Right ventricle myocardium superior (tissue), 1 donor: ENCODE measurements at places on chromosomes 4 and X.

DNA sequence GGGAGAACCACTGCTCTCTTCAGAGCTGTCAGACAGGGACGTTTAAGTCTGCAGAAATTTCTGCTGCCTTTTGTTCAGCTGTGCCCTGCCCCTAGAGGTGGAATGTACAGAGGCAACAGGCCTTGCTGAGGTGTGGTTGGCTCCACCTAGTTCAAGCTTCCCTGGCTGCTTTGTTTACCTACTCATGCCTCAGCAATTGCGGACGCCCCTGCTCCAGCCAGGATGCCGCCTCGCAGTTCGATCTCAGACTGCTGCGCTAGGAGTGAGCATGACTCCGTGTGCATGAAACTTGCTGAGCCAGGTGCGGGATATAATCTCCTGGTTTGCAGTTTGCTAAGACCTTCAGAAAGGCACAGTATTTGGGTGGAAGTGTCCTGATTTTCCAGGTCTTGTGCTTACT lies 70.9 kb downstream of the MAGEB5 start:
- no peak for DNase-seq

- no peak for DNase-seq
Measured at GRCh38 chrX:10415306-10416001, 204.9 kb downstream of the MID1 start.

DNA sequence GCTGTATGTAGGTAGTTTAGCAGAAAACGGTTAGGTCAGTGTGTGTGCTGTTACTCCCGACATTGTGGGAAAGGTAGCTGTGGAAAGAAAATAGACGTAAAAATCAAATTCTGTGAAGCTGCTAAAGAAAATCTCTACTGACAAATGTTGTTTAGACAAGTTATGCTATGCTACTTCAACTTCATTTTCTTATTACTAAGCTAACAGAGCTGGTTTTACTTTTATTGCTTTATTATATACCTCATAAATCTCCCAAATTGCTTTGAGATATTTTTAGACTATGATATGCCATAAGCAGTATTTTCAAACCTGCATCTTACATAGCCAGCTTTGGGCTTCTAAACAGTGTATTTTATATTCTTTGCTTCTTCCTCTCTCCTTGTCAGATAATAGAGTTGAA lies 108.2 kb upstream of the PACRGL start:
- no peak for DNase-seq

DNA sequence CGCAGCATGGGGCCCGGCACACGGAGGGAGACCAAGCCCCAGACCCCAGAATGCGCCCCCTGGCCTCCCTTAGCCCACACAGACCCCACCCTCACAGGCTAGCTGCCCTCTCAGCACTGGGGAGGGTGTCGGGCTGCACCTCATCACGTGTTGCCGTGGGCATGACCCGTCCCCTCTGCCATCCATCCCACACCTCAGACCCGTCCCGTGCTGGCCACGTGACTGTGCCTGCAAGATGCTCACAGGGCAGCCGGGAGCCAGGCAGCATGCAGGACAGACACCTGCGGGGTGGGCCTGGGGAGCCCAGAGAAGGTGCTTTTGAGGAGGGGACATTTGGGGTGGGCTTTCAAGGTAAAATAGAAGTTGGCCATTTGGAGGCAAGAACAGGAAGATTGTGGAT lies 4.8 kb downstream of the MSANTD1 start:
- peak; percentile 24 for DNase-seq

GRCh38 chr4:184681916-184682315 lies 32.4 kb downstream of the PRIMPOL start:
- DNase-seq = no peak

DNA sequence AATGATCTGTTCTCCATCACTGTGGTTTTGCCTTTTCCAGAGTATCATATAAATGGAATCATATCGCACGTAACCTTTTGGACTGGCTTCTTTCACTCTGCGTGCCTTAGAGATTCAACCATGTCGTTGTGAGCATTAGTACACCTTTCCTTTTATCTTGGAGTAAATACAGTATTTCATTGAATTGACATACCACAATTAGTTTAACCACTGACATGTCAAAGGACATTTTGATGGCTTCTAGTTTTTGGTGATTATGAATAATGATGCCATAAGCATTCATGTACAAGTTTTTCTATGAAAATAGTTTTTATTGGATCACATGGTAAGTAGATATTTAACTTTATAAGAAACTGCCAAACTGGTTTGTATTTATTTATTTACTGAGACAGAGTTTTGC lies 35.2 kb downstream of the DDX3X start:
- DNase-seq = no peak

DNA sequence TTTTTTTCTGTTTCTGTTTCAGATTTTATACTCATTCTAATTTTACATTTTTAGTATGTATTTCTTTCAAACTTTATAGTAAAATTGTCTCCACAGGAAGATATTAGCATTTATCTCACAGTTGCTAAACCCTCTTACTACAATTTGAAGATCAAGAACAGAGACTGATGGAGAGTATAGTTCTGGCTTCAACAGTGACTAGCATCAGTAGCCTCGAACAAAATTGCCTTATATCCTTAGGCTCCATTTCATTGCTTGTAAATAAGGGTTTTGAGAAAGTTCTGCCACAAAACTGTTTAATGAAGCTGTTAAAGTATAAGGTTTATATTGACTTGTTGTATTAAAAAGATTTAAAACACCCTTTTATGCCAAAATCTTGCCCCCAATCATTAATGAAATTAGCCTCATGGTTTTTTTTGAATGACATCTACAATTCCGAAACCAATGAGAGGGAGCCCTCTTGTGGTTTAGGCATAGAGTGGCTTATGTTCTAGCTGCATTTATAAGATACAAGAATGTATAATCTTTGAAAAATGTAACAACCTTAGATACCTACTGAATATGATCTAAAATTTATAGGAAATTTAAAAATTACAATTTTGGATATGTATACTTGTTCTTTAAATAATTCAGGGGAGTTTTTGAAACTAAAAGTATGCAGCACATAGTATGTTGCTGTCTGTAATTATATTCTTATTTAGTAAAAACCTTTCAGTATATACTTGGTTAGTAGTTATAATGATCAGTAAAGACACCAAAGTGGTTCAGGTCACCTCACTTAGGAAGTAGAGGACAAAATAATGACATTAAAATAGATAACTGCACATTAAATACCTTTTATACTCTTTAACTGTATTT lies 109.8 kb upstream of the HPGD start:
- no peak for DNase-seq

GRCh38 chr4:93996895-93997294 lies 168.3 kb downstream of the ATOH1 start:
- no peak for DNase-seq

DNA sequence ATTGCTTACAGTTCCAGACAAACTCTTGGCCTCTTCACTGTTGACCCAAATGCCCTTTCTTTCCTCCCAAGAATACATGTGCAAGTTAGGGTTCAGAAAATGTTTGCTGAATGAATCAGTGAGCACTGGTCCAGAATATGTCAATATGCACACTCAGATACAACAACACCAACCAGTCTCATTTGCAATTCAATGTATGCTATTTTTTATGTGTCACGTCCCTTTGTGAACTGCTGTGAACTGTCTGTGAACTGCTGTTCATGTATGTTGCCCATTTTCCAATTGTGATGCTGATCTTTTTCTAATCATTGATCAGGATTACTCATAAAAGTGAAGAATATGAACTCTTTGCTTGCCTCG lies 17.8 kb downstream of the GAB3 start:
- no peak for DNase-seq

- peak; percentile 29 for DNase-seq
Measured at GRCh38 chrX:353566-354535, 32.9 kb downstream of the PPP2R3B start.

DNA sequence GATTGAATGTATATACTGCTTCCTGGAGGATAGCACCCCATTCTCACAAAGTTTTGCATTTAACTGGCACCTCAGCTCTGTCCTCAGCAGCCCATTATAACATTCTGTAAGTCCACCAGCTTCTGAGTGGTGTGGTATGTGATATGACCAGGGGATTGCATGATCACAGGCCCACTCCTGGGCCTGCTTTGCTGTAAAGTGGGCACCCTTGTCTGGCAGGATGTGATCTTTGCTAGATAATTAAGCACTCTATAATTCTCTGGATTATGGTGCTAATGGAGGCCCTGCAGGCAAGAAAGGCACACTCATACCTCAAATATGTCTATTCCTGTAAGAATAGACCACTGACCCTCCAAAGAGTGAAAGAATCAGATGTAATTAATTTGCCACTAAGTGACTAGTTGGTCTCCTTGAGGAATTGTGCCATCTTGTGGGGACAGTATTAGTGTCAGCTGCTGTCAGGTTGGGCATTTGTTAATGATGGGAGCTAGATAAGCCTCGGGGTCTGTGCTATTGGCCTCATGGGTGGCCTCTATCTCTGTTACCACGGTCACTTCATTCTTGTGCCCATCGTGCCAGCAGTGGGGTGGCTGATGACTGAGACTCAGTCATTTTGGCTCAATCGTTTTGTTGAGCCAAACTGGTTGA lies 2.2 kb upstream of the CFI start:
- no peak for DNase-seq

- peak; percentile 55 for DNase-seq
Measured at GRCh38 chrX:13028871-13029636, 15.4 kb downstream of the FAM9C start.

GRCh38 chr4:148540622-148541326 lies 98.6 kb upstream of the NR3C2 start:
- no peak for DNase-seq

DNA sequence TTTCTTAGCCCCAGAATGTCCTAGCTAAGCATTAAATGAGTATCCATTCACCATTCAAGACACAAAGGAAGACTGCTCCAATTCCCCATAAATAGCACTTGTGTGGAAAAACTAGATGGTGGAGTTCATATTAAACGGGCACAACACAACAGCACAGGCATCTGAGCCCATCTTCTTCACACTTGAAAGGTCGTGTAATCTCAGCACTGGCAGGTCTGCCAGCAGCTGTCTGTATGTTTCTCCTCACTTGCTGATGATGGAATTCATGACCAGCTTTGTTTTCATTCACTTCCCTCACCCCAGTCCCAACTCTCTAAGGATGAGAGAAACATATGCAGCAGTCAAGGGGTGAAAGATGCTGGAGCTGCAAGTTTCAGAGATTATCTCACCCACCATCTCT lies 148.7 kb downstream of the AFAP1 start:
- DNase-seq = no peak

GRCh38 chr4:61666244-61666643 lies 466.1 kb downstream of the ADGRL3 start:
- no peak for DNase-seq

GRCh38 chr4:95506264-95506663 lies 42.5 kb downstream of the UNC5C start:
- no peak for DNase-seq

- peak; percentile 17 for DNase-seq
Measured at GRCh38 chr4:8301851-8302730, 32.5 kb downstream of the HTRA3 start.
